NCI-H146 (cell line): ENCODE measurements at places on chromosomes 5 and 9.

DNA sequence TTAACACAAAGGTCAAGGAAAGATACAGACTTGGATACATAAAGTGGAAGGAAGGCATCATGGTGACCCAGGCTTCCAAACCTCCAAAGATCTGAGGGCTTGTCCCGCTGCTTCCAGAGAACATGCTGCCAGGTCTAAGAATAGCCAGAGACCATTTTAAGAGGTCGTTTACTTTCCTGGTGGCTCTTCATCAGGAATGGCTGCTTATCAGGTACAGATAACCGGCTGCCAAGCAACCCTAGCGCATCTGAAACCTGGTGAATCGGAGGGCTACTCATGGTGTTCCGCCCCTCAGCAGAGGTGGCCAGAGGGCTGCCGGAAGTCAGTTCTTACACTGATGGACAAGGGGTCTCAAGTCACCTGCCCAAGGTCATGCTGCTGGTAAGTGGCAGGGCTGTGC lies 251.3 kb upstream of the DAP start:
- DNase-seq = no peak

GRCh38 chr9:2493529-2493928 lies 128.1 kb upstream of the VLDLR start:
- DNase-seq = no peak

DNA sequence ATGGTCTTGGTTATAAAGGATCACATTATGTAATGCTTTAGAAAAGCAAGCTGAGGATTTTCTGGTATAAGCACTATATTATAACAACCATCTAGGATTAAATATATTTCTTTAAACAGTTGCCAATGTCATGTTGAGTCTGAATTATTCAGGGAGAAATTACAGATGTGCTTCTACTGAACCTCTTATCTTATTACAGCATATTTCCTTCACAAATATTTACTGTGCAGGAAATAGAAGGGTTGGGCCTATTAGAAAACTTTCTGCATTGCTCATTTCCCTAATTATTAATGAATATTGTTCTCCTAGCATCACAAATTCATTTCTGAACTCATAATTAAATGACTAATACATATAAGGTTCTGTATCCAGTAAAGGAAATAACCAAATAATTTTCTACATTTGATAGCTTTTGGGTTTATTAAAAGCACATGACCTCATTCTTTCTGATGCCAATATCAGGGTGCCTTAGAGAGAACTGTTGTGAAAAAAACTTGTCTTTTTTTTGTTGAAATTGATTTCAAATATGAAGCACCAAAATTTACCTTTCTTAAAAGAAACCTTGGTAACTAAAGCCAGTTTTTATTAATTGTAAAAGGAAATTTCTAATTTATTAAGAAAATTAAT lies 476.8 kb upstream of the PTGER4 start:
- DNase-seq = no peak

- DNase-seq = no peak
Measured at GRCh38 chr5:119389288-119390030, 33.6 kb downstream of the TNFAIP8 start.

DNA sequence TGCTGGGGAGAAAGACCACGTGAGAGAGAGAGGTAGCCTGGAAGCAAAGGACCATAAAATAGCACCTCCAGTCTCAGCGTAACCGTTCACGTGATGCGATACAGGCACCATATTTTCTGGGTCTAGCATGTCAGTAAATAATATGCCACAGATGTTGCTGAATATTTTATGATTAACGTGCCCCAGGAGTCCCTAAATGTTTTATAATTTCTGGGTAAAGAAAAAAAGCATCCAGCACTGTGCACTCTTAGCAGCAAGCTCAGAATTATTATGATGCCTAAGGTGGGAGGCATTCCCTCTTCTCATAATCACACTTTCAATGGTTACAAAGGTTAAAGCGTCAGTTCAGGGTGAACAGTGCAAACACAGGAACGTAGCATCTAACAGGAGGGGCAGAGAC lies 121.8 kb downstream of the CAVIN4 start:
- DNase-seq = no peak

- peak; percentile 7 for DNase-seq
Measured at GRCh38 chr9:123453831-123454321, 97.9 kb downstream of the CRB2 start.
